ENCODE measurements at places on chromosomes 7 and 10.

GRCh38 chr7:55129541-55130394 lies 111.0 kb downstream of the EGFR start:
- peak; percentile 44 for DNase-seq

DNA sequence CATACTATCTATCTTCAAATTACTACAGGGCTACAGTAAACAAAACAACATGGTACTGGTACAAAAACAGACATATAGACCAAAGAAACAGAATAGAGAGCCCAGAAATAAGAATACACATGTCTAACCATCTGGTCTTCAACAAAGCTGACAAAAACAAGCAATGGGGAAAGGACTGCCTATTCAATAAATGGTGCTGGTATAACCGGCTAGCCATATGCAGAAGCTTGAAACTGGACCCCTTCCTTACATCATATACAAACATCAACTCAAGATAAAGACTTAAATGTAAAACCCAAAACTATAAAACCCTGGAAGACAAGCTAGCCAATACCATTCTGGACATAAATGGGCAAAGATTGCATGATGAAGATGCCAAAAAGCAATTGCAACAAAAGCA lies 1143.7 kb downstream of the DNAJB9 start:
- DNase-seq, result no peak

GRCh38 chr7:47556511-47557180 lies 25.3 kb downstream of the TNS3 start:
- DNase-seq, result no peak

- no peak for DNase-seq
Measured at GRCh38 chr10:47372726-47373125, 11.4 kb downstream of the ZNF488 start.

- no peak for DNase-seq
Measured at GRCh38 chr7:90552521-90552920, 43.6 kb upstream of the CDK14 start.

GRCh38 chr7:2112261-2113198 lies 120.2 kb downstream of the MAD1L1 start:
- no peak for DNase-seq

DNA sequence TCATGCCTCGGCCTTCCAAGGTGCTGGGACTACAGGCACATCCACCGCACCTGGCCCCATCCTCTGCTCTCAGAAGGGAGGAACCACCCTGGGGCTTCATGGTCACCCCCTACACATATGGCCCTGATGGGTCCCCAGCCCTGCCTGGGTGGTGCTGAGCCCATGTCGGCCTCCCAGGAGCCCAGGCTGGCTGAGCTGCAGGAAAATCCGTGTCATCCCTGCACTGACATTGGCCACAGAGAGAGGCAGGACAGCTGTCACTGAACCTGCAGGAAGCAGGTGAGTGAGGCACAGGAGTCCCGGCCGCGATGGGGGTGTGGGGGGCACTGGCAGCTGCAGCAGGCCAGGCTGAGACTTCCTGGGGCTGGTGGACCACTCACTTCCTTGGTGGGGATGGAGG lies 8.0 kb downstream of the GRIFIN start:
- DNase-seq, result no peak

DNA sequence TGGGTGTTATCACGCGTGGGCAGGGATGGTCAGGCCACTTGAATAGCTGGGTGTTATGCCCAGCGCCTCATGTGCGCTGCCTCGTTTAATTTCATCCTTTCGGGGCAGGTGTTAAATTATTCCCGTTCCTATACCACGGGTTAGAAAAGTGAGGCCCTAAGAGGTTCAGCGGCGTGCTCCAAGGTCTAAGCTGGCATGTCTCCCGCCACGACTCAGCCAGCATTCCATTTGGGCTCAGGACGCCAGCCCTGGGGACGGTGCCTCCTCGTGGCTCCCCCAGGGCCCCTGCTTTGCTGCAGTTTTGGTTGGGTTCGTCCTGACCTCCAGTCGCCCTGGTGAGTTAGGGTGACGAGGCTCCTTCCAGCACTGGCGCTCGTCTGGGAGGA lies 124.5 kb downstream of the TRRAP start:
- DNase-seq, result no peak

GRCh38 chr10:78375854-78376785 lies 342.5 kb downstream of the RPS24 start:
- no peak for DNase-seq

- DNase-seq, result no peak
Measured at GRCh38 chr10:8616166-8616565, 561.7 kb downstream of the GATA3 start.

GRCh38 chr10:126598009-126598408 lies 72.5 kb downstream of the C10orf90 start:
- peak; percentile 6 for DNase-seq

DNA sequence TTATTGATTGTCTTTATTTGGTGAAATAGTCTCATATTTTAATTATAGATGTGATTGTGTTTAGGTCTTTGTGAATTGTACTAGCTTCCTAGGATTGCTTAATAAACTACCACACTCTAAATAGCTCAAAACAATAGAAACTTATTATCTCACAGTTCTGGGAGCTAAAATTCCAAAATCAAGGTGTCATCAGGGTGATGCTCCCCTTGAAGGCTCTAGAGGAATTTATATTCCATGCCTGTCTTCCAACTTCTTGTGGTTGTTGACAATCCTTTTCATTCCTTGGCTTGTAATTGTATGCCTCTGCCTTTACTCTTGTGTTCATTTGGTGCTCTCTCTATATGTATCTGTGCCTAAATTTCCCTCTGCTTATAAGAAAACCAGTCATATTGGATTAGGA lies 155.3 kb upstream of the AKR1E2 start:
- DNase-seq, result no peak

DNA sequence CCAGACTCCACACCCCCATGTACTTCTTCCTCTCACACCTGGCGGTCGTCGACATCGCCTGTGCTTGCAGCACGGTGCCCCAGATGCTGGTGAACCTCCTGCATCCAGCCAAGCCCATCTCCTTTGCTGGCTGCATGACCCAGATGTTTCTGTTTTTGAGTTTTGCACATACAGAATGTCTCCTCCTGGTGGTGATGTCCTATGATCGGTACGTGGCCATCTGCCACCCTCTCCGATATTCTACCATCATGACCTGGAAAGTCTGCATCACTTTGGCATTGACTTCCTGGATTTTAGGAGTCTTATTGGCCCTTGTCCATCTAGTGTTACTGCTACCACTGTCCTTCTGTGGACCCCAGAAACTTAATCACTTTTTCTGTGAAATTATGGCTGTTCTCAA lies 4.8 kb downstream of the OR2A25 start:
- no peak for DNase-seq

GRCh38 chr7:151444632-151445031 lies 4.7 kb upstream of the CRYGN start:
- no peak for DNase-seq

GRCh38 chr7:103687272-103687671 lies 241.3 kb upstream of the SLC26A5 start:
- no peak for DNase-seq

DNA sequence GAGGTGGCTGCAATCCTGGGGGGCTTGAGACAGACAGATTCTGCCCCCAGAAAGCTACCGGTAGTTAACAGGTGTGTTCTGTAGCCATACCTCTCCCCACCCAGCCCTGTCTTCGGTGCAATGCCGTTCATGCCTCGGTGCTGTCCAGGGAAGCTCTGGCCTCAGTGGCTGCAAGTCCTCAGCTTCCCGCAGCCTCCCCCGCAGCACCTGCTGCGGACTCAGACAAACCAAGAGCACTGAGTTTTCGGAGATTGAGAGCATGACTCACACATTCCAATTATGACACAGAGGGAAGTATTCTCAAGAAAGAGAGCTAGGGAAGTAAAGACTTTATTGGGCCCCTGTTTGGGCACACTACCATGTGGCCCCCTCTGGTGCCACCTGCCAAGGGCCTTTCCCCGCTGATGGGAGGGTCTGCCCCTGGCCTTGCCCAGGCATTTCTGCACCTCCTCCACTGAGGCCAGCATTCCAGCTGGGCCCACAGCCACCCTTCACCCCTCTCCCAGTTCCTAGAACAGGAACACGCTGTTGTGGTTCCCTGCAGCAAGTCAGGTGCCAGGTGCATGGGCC lies 30.2 kb upstream of the EZH2 start:
- DNase-seq, result no peak

DNA sequence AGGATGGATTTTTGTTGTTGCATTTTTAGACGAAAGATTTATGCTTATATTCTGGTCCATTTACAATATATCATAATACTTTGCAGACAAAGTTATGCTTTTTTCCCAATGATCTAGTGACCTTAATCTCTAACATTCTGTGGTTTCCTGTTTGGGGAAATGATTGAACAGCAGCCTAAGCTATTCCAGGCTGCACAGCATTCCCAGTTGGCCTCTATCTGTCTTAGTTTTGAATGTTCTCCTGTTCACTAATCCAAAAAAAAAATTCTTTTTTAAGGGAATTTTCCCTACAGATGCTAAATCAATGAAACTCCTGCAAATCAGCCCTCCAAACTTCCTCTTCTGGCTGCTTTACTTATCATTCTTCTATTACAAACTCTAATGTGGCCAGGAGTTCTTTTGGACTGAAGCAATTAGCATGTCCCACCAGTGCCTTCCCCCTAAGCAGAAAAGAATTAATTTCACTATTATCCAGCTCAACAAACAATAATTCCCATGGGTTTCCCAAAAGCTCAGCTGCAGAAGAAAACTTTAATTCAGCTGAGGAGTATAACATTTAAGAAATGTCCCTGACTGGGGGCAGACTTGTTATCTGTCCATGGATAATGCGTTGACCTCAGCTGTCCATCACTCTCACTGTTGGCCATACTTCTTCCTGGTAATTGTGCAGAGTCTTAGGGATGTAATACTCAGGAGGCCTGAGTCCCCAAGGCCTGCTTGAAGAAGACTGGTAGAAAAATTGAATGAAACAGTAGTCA lies 81.9 kb upstream of the TRIL start:
- DNase-seq, result no peak

- no peak for DNase-seq
Measured at GRCh38 chr7:1395211-1396070, 63.8 kb downstream of the MICALL2 start.

DNA sequence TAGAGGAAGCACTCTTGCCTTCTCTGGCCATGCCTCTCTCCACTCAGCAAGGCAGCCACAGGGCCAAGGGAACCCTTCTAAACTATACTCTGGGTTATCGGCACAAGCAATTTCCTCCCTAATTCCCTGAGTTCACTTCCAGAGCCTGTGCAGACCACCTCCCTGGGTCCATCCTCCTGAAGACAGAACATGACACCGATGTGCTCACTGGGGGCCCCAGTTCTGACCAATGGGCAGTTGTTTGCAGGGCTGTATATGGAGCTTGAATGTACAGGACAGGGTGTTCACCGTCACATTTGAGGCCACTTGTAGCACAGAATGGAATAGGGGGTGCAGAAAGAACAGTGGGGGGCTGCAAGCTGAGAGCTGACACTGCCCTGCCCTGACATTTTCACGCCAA lies 77.7 kb downstream of the TFEC start:
- no peak for DNase-seq

GRCh38 chr10:70592186-70592735 lies 10.3 kb downstream of the PRF1 start:
- no peak for DNase-seq

GRCh38 chr7:45911311-45911710 lies 9.8 kb downstream of the IGFBP3 start:
- no peak for DNase-seq

DNA sequence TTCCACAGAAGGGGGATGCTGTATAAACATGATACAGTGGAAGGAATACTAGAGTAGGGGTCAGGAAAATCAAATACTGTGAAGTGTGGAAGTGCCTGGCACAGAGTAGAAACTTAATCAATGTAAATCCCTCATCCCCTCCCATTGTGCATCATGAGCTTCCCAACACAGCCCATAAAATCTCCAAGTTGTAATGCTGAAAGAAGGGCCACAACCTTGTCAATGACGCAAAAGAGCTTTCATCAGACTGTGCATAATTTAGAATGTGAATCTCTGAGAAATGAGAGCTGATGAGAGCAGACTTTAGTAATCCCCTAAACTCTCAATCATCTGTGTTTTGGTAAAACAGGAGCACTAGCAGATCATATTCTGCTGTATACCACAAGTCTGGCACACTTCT lies 105.2 kb upstream of the IMMP2L start:
- DNase-seq, result no peak

- peak; percentile 52 for DNase-seq
Measured at GRCh38 chr7:30543813-30544525, 39.3 kb upstream of the GGCT start.

GRCh38 chr7:138892006-138892630 lies 89.1 kb downstream of the KIAA1549 start:
- DNase-seq, result peak; percentile 40

GRCh38 chr10:132118366-132118765 lies 52.6 kb downstream of the JAKMIP3 start:
- DNase-seq, result no peak

DNA sequence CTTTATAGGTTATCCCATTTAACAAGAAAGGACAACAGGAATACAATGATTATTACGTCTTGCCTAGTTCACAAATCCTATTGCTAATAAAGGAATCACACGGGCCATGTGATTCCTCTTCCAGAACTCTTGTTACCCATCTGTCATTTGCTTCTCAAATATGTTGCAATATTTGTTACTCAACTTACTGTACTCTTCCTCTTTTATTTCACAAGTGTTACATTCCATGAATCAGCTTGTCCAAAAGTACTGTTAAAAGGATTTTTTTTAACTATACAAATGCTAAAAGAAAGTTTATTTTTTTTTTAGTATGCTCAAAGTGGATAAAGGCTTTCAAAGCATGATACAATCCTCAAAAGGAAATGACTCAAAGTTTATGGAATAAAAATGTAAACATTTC lies 3.9 kb upstream of the CD36 start:
- no peak for DNase-seq

DNA sequence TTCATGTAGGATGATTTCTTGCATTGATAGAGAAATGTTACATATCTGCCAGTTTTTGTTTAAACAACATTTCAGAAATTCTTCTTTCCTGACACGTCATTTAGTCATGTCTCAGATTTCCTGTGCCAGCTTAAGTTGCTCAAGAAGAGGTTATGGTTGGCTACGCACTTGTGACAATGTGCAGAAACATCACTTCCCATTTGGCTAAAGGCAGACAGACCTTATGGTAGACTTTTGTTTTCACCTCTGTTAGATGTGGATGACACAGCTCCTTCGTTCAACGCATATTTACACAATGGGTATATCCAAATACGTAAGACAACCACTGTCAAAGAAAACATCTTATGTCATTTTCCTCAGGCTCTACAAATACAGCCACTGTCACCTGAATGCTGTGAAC lies 125.8 kb downstream of the DOCK4 start:
- DNase-seq, result no peak

All from DMS153 (cell line).